Epithelial cell of esophagus (primary cell): ENCODE measurements at places on chromosomes 12 and 14.

DNA sequence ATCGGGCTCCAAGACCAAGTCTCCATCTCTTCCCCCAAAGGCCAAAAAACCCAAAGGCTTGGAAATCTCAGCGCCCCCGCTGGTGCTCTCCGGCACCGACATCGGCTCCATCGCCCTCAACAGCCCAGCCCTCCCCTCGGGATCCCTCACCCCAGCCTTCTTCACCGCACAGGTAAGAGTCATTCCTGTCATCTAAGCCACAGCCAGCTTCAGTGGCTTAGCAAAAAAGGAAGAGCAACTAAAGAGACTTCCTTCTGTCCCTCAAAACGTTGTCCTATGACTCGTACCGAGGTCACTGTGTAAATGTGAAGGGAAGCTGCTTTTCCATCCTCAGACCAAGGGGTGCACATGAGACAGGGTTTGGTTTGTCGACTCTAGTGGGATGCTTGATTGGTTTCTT, 53.4 kb downstream of the ELK3 start:
- DNase-seq = peak; percentile 46

- DNase-seq = no peak
Measured at GRCh38 chr14:101098641-101099040, 195.1 kb upstream of the RTL1 start.

DNA sequence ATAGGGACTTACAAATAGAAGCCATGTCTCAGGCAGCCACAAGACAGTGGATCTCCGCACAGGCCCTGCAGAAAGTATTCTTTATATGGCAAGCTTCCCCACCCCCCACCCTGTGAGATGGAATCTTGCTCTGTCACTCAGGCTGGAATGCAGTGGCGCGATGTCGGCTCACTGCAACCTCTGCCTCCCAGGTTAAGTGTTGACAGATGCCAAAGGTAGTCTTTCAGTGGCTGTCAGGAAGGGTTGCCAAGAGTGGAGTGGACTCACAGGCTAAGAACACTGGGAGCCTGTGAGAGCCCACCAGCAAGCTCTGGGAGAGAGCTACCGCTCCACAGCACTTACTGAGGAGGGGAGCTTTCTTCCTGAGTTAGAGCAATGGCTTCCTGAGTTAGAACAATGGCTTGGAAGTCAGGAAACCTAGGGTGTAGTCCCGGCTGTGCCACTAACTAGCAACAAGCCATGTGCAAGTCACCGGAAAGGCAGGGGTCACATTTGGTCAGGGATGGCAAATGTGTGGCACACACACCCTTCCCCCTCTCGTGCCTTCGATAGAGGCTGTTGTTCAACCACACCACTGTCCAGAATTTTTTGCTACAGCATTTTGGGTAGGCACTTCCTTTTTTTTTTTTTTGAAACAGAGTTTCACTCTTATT, 2.6 kb downstream of the RNASE1 start:
- DNase-seq = no peak

GRCh38 chr12:94980577-94980976, 22.9 kb downstream of the NDUFA12 start:
- DNase-seq = no peak
